T-cell (primary cell): ENCODE measurements at places on chromosomes 5 and 9.

- DNase-seq: peak; percentile 32
These were observed 448 bp downstream of the RELL2 start for GRCh38 chr5:141637123-141637766.

- no peak for DNase-seq
These were observed 27.9 kb upstream of the LPCAT1 start for GRCh38 chr5:1551426-1552301.

- DNase-seq: no peak
These were observed 582.0 kb upstream of the TUSC1 start for GRCh38 chr9:26260238-26260637.

GRCh38 chr5:74332682-74333081 is 307.8 kb downstream of the ENC1 start:
- no peak for DNase-seq

- DNase-seq: no peak
These were observed 47.3 kb upstream of the NEURL1B start for GRCh38 chr5:172593721-172594235.

GRCh38 chr5:152403046-152403445 is 2.0 kb downstream of the NMUR2 start:
- DNase-seq: no peak

GRCh38 chr5:39198127-39198526 is 21.2 kb downstream of the FYB1 start:
- DNase-seq: no peak

GRCh38 chr9:134619448-134619982 is 22.1 kb upstream of the COL5A1 start:
- no peak for DNase-seq

DNA sequence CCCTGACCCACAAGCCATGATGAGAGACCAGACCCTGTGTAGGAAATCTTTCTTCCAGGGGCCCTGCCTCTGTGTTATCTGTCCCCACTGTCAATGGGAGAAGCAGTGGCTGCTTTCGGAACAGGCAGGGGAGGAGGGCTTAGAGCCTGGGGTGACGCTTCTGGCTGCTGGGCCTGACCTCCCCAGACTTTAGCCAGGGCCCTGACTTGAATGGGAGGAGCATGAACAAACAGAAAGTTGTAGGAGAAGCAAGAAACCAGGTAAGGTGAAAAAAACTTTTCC is 12.2 kb upstream of the GPX3 start:
- no peak for DNase-seq

DNA sequence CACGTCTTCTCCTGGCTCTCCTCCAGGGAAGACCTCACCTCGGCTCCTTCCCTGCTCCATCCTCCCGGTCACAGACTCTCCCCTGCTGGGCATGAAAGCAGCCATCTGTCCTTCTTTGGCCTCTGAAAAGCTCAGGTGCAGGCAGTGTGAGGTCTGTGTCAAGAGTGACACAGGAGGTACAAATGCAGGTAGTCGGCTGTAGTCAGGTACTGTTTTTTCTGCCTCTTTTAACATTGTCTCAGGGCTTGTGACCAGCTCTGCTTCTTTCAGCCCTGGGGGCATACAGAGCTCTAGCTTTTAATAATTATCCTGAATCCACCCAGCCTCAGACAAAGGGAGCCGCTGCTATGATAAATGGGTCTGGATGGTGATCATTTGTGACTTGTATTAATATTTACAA is 46.4 kb downstream of the C5orf15 start:
- no peak for DNase-seq

DNA sequence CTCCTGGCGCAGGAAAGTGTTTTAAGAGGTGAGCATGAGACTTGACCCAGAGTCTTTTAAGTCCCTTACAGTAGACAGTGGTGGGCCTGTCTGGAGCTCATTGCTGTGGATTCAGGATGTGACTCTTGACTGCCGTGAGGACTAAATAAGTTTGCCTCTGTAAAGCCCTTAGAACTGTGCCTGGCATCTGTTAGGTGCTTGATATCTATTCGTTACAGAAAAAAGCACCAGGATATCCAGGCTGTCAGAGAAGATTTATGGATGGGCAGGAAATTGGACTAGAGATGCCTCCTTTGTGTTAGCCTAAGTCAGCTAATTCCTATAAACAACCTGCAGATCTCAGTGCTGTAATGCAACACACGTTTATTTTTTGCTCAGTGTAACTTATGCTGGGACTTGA is 12.6 kb downstream of the ERGIC1 start:
- DNase-seq: no peak

DNA sequence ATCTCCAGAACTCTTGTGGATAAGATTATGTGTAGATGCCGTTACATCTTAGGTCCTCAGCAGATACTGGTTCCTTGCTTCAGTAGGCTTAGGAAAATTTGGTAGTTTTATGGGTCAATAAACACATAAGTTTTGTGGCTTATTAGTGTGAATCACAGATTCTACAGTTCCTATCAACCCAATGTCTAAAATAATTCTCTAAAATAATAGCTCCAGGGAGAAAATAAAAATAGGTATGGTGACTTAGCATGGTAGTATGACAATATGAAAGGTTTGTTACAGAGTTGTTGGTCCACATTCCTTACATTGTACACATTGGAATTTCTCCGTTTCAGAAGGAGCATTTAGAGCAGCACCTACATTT is 91.7 kb downstream of the AOPEP start:
- DNase-seq: no peak

DNA sequence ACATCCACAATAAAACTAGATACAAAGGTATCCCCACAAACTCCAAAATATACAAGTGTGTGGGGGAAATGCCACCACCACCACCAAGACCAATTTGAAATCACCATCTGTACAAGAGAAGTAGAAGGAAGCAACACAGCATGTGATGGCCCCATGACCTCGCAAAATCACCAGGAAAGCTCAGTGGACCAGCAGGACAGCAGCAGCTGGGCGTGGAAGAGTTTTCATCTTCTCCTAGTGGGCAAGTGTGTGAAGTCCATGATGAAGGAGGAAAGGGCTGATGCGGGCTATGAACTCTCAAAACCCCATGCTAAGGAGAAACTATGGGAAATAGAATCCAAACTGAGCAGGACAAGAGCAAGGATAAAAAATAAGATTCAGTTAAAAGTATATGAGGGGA is 58.1 kb downstream of the GOLPH3 start:
- DNase-seq: no peak

DNA sequence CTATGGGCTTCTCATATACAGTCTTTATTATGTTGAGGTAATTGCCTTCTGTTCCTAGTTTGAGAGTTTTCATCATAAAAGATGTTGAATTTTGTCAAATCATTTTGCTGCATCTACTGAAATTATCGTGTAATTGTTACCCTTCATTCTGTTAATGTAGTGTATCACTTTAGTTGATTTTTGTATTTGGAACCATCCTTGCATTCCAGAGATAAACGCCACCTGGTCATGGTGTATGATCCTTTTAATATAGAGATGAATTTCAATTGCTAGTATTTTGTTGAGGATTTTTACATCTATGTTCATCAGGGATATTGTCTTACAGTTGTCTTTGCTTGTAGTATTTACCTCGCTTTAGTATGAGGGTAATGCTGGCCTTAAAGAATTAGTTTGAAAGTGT is 19.3 kb downstream of the MEIKIN start:
- DNase-seq: no peak

DNA sequence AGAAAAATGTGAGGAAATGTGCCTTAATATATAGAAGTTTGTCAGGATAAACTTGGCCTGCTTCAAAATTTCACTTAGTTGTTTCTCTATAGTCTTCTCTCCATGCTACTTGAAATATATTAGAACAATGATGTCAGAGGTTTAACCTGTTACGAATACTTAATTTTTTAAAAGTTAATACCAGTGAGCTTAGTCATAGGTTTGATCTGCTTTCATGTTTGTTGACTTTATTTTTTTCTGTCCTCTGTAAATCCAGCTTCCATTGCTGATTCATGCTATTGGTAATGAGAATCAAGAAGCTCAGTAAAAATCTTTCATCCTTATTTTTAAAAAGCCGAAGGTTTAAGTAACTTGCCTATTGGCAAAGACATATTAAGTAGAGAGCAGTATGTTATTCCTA is 27.9 kb downstream of the BDP1 start:
- no peak for DNase-seq

DNA sequence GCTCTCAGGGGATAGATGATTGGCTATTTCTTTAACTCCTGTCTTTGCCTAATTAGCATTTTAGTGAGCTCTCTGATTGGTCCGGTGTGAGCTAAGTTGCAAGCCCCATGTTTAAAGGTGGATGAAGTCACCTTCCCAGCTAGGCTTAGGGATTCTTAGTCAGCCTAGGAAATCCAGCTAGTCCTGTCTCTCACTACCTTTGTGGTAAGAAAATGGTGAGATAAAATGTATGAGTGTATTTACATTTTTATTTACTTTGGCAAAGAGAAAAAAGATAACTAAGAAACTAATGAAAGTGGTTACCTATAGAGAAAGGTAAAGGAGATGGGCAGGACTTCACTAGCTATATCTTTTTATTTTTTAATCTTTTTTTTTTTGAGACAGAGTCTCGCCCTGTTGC is 146.8 kb downstream of the RFK start:
- no peak for DNase-seq

- DNase-seq: no peak
These were observed 26.0 kb upstream of the SVEP1 start for GRCh38 chr9:110605565-110605964.

GRCh38 chr5:102223542-102224477 is 72.3 kb downstream of the SLCO4C1 start:
- no peak for DNase-seq

DNA sequence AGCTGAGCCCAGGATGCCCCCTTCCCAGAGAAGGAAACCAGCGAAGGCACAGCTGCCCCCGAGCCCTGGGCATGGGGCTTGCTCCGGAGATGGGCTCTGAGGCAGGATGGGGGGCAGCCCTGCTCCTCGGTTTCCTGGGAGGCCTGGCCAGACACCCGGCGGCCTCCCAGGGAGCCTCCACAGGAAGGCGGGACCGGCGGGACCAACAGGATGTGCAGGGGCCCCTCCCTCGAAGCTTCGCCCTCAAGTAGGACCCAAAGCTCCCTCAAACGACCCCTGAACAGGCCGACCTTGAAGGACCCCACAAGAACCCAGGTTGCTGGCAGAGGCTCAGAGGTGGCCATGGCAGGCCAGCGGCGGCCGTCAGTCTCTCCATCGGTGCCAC is 11.7 kb downstream of the EXD3 start:
- DNase-seq: no peak

DNA sequence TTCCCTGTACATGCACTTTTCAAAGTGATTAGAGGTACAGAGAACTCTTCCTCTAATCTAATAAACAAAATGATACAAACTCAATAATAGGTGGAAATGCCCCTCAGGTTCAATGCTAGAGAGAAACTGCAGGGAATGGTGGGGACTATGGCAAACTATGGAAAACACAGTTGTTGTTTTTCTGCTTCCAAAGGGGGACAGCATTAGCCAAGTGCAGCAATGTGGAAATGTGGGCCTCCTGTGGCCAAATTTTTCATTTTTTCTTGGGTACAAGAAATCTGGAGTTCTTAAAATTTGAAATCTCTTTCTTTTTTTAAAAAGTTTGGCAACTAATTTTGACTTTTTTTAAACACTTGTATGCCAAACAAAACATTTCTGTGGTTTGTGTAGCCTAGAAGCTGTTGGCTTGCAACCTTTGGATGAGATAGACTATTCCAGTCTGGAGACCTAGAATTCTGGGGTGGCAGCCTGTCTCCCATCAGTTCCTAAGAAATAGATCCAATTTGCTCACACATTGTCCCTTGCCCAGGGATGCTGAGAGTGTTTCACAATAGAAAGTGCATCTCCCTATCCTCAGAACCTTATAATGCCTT is 218.6 kb downstream of the PAPPA start:
- no peak for DNase-seq

DNA sequence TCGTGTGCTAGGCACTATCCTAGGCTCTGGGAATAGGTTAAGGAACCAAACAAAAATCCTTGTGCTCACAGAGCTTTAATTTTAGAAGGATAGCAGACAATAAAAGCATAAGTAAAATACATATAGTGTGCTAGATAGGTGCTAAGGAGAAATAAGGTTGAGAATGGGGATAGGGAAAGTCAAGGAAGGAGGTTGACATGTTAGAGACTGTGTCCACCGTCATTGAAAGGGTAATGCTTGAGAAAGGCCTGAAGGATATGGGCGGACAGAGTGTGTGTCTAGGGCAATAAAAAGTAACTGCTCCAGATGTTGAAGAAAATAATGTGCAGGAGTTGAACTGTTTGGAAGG is 482 bp upstream of the TDRD7 start:
- no peak for DNase-seq

- DNase-seq: no peak
These were observed 6.1 kb downstream of the ST6GALNAC4 start for GRCh38 chr9:127910613-127911205.

- DNase-seq: no peak
These were observed 70.2 kb downstream of the ZNF608 start for GRCh38 chr5:124675931-124676846.

DNA sequence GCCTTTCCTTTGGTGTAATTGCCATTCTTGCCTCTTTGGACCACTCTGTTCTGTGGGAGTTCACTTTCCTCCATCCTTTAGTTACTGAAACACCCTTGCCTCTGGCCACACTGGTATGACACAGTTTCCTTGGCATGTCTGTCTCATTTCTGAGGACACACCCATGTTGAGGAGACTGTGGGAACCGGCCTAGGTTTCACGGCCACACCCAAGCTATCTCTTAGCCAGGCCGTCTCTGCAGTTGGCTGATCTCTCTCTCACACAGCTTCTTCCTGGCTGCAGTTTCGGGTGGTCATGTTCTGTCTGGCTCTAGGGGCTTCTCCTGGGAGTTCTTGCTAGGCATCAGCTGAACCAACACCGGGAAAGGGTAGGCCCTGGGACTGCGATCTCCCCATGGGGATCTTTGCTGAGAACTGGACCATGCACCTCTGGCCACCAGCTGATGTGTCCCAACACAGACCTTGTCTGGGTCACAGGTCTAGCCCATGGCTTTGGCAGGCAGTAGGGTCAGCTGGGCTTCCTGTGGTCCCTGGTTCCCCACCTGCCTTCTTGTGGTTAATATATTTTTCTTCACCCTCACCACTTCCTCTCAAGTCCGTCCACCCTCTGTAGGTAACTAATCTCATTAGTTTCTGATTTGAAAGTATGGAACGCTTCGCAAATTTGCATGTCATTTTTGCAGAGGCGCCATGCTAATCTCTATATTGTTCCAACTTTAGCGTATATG is 24.9 kb downstream of the ARHGEF37 start:
- no peak for DNase-seq

GRCh38 chr5:77117161-77117560 is 30.1 kb upstream of the ZBED3 start:
- DNase-seq: no peak

DNA sequence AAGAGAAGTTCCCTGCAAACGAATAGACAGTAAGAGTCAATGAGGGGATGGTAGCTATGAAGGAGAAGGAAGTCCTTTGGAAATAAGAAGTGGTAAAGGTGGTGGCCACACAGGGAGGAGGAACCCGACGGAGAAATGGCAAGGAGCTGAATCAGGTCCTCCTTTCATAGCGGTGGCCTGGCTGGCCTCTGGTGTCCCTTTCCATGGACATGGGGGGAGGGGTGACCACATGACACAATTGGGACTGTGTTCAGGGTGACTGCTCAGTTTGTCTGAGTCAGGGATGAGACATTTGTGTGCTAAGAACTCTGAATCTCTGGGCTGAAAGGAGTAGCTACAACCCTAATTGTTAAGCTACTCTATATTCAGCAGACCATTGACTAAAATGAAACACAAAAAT is 28.7 kb upstream of the TIMD4 start:
- DNase-seq: no peak
